ENCODE measurements at places on chromosomes 12 and 14.

DNA sequence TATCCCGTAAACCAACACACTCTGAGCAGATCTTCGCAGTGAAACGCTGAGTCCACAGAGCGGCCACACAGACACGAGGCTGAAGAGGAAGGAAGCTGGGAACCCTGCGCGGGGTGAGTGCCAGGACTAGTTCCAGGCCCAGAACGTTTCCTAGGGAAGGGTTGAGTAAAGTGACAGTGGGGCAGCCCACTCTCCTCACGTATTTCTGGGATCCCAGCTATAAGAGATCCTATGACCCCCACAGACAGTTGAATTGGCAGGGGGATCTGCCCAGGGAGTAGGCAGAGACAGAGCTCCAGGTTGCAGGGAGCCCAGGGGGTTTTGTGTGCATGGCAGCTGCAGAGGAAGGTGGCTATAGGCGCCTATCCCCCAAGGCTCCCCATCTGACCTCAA is 51.1 kb downstream of the GTF2A1 start:
- DNase-seq = no peak

GRCh38 chr12:23566133-23566532 is 383.3 kb downstream of the SOX5 start:
- no peak for DNase-seq

DNA sequence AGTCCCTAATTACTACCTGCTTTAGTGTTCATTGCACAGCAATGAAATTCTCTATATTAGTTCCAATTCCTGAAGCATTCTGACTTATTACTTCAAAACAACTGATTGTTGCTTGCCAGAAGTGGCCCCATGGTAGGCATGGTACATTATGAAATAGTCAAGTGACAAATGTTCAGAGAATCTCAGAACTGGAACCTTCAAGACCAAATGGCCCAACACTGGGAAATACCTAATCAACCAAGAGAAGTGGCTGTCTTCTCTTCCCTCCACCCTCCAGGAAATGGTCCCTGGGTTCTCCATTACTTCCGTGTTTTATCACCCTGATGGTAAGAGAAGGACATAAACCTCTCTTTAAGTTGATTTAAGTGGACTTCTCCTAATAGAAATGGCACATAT is 49.9 kb downstream of the ITPR2 start:
- no peak for DNase-seq

DNA sequence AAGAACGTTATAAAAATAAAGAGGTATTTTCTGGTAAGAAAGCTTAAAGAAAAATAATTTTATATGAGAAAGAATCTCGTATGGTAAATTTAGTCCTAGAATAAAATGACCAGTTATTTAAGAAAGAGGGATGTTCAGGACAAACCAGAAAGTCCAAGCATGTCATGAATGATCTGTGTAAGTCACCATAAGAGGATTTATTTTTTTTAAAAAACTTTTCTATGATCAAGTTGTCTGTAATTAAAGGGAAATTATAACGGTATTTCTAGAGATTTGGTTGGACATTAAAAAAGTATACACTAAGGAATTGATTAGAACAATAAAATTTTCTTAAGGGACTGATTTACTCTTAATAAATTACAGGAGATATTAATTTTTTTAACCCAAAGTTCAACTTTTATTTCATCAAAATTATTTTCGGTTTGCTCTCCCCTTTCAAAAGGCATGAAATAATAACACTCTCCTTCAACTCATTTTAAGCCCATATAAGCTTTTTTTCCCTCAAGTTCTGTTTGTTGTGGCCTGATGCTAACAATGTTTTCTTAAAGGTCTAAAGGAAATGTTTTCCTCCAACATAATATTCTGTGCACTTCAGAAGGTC is 49.9 kb upstream of the CPSF6 start:
- DNase-seq = no peak

GRCh38 chr14:103408491-103409155 is 23.4 kb downstream of the MARK3 start:
- DNase-seq = no peak

DNA sequence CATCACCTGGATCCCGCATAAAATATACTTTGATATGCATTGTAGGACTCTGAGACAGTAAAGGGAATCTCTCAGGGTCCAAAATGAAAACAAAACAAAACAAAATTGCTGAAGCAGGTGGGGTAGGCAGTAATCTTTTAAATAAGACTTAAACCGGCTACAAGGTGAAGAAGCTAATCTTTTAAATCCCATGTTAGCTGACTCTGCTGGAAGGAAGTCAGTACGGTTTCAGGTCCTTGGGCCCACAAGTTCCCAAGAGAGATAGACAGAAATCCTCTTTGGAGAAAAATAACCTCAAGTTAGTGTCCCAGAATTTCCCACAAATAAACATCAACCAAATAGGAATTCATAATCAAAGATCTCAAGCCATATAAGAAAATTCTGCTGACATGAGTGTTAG is 5.0 kb upstream of the EPS8 start:
- DNase-seq = no peak

GRCh38 chr14:53951627-53952303 is 4.9 kb downstream of the BMP4 start:
- no peak for DNase-seq

GRCh38 chr12:108622421-108622820 is 11.3 kb downstream of the SELPLG start:
- DNase-seq = no peak

- DNase-seq = no peak
Measured at GRCh38 chr12:25041006-25041741, 92.3 kb upstream of the BCAT1 start.

DNA sequence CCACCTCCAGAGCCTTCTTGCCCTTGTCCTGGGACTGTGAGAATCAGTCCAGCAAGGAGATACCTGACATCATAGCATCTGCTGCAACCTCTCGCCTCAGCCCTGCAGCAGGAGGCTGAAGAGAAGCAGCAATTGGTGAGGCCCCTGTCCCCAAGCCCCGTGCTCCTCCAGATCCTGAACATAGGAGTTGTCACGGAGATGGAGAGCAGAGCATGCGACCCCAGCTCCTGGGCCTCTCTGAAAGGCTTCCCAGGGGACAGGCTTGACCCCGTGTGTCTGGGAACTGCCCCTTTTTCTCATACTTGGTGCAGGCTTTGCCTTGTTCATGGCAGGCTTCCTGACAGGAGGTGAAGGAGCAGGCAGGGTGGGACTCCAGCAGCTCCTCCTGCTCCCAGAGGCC is 127.7 kb upstream of the PZP start:
- no peak for DNase-seq

DNA sequence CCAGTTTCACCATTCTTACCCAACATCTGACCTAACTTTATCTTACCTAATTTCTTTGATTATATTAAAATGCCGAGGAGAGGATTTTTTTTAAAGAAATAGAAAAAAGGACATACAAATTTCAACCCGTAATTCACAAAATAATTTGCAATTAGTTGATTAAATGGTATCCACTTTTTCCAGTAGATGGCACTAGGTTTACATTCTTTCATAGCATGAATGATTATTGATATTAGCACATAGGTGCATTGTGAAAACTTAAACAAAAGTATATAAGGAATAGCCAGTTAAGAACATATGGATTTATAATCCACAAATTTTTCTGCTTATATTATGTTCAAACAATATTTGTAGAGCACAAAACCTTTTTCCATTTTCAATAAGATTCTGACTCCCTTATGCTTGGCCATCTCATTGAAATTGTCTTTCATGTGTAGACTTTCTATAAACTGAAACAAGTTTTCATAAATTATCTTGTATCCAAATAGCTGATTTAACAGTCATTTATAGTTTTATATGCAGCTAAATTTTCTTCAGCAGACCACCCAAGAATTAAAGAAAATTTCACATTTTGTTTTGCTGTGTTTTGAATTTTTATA is 35.3 kb downstream of the MSRB3 start:
- DNase-seq = no peak

- DNase-seq = no peak
Measured at GRCh38 chr14:97025722-97026121, 228.5 kb downstream of the VRK1 start.

DNA sequence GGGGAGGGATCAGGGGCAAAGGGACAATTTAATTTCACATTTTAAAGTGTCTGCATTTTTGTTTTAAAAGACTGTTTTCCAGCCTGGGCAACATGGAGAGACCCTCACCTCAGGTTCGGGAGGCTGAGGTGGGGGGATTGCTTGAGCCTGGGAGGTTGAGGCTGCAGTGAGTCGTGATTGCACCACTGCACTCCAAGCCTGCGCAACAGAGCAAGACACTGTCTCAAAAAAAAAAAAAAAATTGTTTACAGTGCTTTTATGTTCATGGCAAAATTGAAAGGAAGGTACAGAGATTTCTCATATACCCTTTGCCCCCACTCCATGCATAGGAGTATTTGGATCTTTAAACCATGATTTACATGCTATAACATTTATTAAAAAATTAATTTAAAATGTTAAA is 16.4 kb upstream of the HVCN1 start:
- DNase-seq = no peak

DNA sequence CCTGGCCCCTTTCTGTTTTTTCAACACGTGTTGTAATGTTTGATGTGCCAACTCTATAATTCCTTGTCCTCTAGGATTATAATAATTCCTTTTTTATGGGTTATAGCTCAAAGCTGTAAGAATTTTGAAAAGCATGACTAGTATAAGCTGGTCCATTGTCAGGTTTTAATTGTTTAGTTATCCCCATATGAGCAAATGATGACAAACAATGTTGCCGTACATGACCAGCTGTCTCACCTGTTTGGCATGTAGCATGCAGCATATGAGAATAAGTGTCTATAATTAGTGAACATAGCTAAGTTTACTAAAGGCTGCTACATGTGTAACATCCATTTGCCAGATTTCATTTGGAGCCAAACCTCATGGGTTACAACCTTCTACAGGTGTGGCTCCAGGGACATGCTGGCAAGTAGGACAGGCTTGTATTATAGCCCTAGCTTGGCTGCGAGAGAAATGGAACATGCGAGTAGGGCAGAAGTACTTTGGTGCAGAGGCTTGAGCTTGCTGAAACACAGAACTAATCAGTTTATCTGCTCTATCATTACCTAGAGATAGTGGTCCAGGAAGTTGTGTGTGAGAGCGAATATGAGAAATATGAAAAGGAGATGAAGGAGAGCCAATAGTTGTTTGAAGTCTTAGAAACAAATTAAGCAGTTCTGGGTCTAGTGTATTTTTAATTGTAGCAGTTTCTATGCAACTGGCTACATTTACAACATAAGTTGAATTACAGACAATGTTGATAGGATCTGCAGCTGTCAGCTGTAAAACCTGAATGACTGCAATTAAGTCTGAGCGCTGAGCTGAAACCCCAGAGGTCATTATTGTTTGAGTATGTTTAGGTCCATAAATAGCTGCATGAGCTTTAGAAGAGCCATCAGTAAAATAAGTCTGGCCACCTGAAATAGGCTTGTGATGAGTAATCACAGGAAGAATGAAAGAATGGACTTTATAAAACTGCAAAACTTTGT is 22.6 kb upstream of the MAPKAPK5 start:
- no peak for DNase-seq

DNA sequence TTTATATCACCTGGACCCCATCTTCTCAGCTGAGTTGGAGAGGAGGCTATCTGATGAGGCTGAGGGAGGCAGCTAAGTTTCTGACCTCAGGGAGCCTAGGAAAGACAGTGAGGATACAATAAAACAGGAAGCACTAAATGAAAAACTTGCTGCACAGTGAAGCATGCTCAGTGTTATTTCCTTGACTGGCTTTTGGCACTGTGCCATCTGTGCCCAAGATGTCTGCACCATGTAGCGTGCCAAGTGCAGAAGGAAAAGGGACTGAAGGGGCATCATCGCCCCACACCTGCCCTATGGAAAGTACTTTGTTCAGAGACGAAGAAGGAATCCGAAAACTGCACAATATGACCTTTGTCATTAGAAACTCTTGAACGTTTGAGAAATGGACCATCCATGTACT is 102.7 kb downstream of the ANO4 start:
- DNase-seq = no peak
